ENCODE measurements at places on chromosomes 7 and 10.

DNA sequence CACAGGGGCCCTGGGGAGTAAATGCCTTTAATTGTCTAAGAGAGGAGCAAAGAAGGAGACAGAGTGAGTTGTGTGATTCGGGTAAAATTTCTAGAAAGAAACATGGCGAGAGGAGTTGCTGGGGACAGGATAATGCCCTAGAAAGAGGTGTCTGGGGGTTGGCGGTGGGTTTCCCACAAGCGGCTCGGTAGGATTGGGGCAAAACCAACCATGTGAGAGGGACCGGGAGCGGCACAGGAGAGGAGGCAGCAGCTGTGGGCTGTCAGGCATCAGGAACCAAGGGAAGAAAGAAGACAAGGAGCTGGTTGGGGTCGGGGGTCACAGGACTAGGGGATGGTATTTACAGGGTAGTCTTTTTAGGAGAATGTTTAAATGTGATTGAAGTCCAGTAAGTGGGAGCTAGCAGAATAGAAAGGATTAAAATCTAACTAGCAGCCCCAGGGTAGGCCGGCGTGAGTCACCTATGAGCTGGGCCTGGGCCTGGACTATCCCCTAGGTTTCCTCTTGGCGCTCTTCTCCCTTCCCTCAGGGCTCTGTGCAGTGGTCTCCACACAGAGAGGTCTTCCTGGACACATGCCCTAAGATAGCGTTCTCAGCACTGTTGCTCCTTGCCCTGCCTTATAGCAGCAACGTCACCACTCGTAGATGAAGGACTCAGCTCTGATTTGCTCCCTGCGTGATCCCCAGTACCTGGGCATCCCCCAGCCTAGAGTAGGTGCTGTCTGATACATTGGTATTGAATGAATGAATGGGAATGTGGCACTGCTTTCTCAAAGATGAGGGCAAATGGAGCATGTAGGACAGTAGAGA is 32.6 kb downstream of the IKZF1 start:
- DNase-seq, result no peak

DNA sequence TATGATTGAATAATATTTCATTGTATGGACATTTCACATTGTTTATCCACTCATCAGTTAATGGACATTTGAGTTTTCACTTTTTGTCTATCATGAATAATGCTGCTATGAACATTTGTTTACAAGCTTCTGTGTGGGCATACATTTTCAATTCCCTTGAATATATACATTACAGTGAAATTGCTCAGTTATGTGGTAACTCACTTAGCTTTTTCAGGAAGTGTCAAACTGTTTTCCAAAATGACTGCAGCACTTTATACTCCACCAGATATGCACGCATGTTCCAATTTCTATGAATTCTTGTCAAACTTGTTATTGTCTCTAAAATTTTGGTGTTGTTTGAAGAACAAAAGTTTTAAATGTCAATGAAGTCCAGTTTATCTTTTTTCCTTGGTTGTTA is 401.2 kb downstream of the THSD7A start:
- no peak for DNase-seq

GRCh38 chr7:130207642-130208041 is at the start of gene SSMEM1:
TSS of gene SSMEM1 (plus strand) at chr7:130207860. CDS start at chr7:130207911, 51 bp downstream.
- DNase-seq, result peak; percentile 37

DNA sequence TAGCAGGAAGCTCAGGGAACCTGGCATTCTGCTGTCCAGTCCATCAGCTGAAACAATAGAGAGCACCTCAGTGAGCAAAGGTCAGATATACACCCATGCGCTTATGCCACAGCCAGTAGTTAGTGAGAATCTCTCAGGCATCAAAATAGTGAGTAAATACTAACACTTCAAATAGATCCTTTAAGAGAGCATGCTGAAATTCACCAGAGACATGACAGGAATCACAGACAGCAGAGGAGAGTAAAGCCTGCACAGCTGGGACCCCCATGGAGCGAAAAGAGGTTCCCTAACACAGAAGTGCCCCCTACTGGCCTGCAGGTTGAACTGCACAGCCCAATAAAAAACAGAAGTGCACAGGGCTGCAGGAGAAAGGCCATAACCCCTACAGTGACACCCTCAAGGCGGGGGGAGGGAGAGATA is 57.6 kb upstream of the ANTXRL start:
- DNase-seq, result no peak
